Foreskin fibroblast (primary cell): ENCODE measurements at places on chromosomes 1 and 21.

DNA sequence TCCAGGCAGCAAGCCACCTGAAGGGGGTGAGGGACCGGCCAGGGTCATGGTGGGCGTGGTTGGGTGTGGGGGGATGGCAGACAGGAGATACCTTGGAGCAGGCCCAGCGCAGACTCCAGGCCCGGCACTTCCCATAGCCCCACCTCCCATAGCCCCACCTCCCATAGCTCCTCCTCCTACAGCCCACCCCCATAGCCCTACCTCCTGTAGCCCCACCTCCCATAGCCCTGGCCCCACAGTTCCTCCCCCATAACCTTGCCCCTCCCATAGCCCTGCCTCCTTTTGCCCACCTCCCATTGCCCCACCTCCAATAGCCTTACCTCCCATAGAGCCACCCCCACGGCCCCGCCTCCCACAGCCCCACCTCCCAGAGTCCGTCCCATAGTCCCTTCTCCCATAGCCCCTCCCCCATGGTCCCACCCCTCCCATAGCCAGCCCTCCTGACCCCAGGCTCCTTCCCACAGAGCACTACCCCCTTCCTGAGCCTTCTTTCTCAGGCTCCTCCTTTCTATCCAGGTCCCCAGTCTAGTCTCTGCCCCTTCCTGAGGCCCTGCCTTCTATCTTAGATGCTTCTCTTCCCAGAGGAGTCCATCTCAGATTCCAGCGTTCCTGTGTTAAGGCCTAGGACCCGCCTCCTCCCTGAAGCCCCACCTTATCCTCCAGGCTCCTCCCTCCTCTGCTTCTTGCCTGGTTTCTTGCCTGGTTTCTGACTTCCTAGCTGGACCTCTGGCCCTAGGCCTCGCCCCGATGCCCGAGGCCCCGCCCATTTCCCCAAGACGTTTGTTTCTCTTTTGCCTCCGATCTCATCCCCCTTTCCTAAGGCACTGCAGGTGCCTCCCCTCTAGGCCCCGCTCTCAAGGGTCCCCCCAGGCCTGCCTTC is 46.8 kb downstream of the PTPRU start:
- peak; percentile 20 for DNase-seq

- DNase-seq, result no peak
Measured at GRCh38 chr1:185409345-185409744, 92.3 kb upstream of the IVNS1ABP start.

GRCh38 chr1:31784356-31785019 is 20.3 kb upstream of the ADGRB2 start:
- DNase-seq, result no peak

- DNase-seq, result peak; percentile 89
Measured at GRCh38 chr1:153490272-153491051, 30.0 kb upstream of the S100A7 start.

- peak; percentile 60 for DNase-seq
Measured at GRCh38 chr1:33082575-33083108, 1.7 kb downstream of the AZIN2 start.

DNA sequence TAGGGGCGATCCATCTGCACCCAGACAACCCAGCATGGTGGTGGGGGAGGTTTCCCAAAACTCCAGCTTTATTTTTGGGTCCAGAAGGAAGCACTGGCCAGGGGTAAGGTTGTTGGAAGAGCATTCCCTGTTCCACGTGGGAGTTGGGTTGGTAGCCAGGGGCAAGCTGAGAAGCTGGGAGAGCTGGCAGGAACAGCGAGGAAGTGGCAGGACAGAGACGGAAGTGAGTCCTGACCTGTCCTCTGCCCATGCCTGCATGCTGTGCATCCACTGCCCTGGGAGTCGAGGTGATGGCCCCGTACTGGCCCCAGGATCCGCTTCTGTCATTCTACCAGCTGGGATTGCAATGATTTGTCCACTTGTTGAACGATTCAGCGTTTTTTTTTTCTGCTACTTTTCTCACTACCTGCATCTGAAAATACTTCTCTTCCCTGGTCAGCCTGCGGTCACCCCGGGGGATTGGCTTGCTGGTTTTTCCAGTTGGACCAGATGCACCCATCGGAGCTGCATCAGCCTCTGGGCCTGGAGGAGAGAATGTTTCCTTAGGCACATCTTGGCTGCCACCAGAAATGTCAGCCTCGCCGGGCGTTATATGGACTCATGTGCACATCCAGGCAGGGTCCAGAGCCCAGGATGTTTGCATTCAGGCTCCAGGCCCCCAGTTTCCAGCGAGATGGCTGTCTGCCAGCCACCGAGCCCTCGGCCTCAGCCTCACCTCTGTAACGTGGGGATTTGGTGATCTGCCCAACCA is 28.3 kb upstream of the TMPRSS2 start:
- DNase-seq, result no peak

DNA sequence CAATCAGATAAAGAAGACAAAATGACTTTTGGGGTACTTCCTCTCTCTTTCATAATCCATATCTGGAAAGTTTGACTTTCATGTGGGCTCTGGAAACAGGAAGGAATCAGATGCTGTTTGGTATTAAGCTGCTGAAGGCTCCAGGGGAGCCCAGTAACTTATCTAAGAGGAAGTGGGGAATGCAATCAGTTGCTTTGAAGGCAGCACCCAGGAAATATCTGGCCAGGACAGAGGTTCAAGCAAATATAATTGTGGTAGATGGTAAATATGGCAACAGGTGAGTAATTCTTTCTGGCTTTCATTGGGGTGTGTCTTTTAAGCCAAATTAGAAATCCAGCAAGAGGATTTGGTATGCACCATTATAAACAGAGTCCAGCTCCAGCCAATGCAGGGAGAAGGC is 44.4 kb downstream of the COLGALT2 start:
- no peak for DNase-seq
